ENCODE measurements at places on chromosomes 2 and 18. TPM values are rescaled to one million over a fixed set of nuclear protein-coding genes. Genes with fewer than 3 reads are reported as not detected.

The C2orf80 gene
- polyA plus RNA-seq, result not detected

The COL5A2 gene
- 66.1 TPM for polyA plus RNA-seq

The ZSWIM2 gene
- not detected for polyA plus RNA-seq

The AGXT gene
- polyA plus RNA-seq, result 0.84 TPM

The CCDC74B gene
- polyA plus RNA-seq, result 1.5 TPM

The TRMT61B gene
- polyA plus RNA-seq, result 21.7 TPM

The TSPYL6 gene
- polyA plus RNA-seq, result not detected

DNA sequence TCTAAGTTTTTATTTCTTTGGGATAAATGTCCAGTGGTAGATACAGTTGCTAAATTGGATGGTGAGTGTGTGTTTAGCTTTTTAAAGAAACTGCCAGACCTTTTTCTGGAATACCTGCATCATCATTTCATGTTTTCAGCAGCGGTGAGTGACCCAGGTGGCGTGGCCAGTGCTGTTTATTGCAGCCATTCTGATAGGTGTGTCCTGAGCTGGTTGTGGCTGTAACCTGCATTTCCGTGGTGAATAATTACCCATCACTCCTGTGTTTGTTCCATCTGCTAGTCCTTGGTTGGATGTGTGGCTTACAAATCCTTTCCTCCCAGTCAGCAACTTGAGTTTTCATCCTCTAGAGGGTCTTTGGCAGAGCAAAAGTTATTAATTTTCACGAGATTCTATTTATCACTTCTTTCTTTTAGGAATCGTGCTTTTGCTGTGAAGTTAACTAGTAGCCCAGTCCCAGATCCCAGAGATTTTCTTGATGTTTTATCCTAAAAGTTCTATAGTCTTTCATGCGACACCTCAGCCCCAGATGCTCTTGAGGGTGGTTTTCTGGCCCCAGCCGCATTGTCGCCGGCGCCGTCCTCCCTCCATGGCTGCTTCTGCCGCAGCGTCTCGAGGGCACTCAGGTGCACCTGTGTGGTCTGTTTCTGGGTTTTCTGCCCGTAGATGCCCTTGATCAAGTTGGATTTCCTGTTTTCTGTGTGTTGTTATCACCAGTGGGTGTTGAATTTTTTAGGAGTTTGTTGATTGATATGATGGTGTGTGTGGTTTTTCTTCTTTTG is 44.9 kb downstream of the CTDP1 start:
- DNase-seq, result no peak

DNA sequence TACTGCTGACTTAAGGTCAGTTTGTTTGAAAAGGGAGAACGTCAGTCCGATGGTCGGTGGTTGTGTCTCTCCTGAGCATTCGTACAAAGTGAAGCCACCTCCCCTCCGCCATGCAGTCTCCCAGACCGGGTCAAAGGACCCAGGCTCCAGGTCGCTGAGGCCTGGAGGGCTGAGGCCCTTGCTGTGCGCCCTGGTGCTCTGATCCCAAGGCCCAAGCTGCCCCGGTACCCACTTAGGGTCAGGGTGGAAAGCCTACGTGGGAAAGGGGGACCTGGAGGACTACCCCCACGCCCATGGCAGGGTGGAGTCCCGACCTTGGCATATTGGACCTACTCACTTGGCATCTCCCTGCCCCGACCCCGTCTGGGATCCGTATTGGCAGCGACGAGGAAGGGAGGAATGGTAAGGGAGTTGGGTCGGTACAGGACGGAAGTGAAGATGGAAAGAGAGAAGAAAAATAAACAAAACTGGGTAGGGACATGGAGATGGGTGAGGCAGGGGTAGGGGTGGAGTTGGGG is 8.0 kb upstream of the SIX3 start:
- DNase-seq, result no peak

- DNase-seq, result no peak
Observed at GRCh38 chr2:18910843-18911242, 321.5 kb upstream of the NT5C1B start.

GRCh38 chr2:105090091-105090490 is 52.2 kb downstream of the MRPS9 start:
- DNase-seq, result no peak

DNA sequence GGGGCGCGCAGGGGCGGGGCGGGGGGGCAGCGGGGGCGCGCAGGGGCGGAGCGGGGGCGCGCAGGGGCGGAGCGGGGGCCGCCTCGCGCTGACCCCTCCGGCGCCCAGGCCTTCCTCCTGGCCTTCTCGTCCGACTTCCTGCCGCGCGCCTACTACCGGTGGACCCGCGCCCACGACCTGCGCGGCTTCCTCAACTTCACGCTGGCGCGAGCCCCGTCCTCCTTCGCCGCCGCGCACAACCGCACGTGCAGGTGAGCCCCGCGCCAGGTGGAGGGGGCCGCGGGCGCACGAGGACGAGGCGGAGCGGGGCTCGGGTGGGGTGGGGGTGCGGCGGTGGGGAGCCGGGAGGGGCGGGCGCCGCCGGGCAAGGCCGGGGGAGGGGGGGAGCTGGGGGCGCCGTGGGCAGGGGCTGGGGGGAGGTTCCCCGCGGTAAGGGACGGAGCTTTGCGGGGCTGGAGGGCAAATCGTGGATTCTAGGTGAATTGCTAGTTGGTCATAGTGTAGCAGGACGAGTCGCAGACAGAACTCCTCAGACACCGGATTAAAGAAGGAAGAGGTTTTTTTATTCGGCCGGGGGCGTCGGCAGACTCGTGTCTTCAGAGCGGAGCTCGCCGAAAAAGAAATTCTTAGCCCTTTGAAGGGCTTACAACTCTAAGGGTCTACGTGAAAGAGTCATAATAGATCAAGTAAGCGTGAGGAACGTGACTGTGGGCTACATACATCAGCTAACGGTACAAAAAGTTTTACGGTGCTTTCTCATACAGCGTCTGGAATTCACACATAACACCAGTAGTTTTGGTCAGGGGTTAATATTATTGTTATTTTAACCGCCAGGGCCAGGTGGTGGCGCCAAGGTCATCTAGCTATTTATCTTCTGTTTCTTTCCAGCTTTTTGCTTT is 29.9 kb downstream of the ANO7 start:
- DNase-seq, result no peak

DNA sequence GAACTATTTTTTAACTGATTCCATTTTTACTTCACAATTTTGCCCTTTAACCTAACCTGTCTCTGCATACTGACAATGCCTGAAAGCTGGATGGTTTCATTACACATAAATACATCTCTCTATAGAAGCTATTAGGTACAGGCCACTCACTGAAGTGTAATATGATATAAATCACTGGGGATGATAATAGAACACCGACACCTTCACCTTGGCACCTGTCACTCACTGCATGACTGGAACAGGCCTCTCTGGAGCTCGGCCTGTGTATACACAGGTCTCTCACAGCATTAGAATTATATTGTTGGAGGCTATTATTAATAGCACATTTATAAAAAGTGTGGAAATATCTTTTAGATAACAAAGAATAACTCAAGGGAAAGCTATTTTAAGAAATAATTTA is 138.2 kb downstream of the TMEM131 start:
- no peak for DNase-seq

- no peak for DNase-seq
Observed at GRCh38 chr18:68796936-68797690, 767 bp upstream of the CCDC102B start.

- DNase-seq, result no peak
Observed at GRCh38 chr2:203891474-203891873, 23.9 kb downstream of the CTLA4 start.

DNA sequence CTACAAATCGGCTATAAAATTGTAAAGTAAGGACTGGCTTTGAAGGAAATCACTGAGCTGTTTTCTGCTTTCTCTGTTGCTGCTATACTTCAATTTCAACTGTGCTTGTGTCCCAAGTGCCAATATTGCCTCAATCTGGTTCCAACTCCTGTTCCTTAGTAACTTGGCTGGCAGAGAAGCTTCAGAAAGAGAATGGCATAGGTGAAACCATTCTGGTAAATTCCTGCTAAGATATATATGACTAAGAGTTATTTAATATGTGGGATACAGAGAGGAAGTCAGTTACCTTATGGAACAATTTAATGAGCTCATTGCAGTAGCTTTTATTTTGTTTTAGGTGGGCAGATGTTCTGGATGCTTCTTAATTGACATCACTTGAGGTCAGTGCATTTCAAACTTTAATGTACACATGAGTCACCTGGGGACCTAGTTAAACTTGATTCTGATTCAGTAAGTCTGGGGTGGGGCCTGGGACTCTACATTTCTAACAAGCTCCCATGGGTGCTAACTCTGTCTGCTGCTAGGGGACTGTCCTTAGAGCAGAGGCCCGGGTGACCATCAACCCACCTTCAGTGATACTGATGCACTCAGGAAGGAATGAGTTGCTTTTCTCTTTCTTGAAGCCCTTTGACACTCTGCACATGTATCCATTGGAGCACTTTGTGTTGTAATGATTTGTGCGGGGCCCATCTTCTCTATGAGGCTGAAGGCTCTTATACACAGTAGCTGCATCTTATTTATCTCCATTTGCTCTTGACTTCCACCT is 47.6 kb downstream of the LIPG start:
- no peak for DNase-seq

DNA sequence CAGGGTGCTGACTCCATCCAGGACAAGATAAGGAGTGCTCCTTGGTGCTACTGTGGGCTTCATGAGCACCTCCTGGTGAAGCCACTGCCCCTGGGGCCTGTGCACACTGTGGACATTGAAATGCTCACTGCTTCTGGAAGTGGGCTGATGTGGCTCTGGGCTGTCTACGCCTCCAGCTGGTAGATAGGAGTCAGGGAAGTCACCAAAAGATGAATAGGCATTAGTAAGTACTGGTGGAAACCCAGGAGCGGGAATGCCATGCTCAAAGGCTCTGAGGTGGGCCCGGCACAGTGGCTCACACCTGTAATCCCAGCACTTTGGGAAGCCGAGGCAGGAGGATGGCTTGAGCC is 79.2 kb upstream of the MSH2 start:
- DNase-seq, result no peak

- no peak for DNase-seq
Observed at GRCh38 chr2:48200620-48201293, 294.5 kb upstream of the FBXO11 start.

DNA sequence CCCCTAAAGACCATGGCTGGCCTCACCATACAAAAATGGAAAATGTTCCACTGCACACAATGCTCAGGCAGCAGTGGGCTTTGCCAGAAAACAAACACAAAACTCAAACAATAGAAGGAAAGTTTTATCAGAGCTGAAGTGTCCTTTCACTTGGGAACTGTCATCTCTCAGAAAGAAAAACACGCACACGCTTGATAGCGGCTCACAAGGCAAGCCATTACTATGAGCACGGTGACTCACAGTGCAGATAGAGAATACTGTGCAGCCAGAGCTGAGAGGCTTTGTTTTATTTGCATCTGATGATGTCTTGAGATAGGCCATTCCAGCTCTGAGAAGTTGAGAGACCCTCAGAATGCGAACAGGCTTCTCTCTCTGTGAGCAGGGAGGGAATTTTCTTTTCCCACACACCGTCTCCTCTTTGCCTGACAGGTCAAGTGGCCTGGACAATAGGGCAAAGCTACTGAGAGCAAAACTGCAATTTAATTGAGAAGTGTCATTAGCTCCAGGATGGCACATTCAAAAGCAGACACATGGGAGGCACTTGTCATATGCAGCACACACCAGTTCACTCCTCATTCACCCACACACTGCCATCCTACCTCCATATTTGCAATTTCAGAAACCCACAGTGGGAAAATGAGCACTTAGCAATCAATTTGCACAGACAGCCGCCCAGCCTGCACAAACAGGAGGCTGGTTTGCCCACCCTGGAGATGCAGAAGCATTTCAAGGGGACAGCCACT is 236.6 kb downstream of the SS18 start:
- DNase-seq, result no peak

DNA sequence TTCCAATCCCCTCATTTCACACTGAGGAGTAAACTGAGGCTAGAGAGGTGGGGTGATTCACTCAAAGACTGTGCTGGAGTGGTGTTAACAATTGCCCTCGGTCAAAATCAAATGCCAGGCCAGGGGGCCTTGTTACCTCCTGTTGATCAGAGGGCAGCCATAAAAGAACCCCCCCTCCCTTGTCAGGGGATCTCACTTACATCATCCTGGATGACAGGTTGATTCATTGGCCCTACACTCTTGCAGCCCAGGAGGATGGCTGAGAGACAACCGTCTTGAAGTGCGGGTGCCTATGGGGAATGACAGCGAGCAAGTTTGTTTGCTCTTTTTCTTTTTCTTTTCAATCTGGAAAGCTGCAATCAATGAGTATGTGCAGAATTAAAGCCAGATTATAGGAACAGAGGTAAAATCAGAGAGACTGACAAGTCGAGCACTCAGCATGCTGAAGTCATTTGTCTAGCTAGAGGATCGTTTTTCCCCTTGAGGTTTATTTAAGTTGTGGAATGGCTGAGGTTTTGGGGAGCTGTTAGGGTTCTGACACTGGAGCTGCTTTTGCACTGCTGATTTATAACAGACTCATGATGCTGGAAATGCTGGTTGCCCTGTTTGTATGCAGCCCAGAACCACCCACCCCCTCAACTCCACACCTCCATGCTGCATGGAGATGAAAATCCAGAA is 26.4 kb upstream of the NRP2 start:
- DNase-seq, result no peak

DNA sequence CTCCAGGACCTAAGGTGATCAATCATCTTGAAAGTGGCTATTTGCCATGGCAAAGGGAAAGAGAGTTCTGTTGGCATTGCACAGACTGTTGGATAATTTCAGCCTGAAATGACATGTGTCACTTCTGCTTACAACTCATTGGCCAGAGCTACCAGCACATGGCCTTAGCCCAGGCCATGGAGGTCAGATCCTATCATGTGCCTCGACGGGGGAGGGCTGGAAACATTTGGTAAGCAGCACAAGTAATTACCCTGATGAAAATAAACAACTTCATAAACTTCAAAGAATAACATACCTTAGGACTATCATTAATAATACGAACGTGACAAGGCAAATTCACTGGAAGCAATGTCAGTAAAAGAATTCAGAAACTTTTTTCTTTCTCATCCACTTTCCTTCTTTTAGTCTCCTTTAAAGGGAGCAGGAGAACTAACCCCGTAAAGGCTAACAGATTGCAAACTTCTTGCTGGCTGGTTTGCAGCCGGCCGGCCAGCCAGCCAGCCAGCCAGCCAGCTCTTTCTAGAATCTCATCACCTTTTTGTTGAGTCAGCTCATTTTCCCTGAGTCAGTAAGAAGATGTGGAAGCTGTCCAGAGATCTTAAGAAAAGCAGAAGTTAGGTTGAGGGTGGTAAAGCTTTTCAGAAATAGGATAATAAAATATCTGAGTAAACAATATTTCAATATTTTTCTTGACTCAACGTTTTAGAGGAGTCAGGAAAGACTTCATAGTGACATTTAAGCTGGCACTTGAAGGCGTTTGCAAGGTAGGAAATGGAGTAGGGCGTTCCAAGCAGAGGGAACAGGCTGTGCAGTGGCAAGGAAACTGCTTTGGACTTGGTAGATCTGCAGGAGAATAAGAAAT is 31.9 kb downstream of the CNRIP1 start:
- DNase-seq, result no peak
